PC-9 (cell line): ENCODE measurements at places on chromosomes 7 and 10. TPM values are rescaled to one million over a fixed set of nuclear protein-coding genes. Genes with fewer than 3 reads are reported as not detected.

EPHB6 gene
- total RNA-seq, result 39.2 and 72.9 TPM in 2 replicates

IKZF1 gene
- total RNA-seq, result not detected in 2 replicates

MRC1 gene
- 0.07 TPM in 1 of 2 replicates, not detected in the other for total RNA-seq

PON1 gene
- total RNA-seq, result not detected in 2 replicates

PCDH15 gene
- total RNA-seq, result not detected in 2 replicates

ABCC2 gene
- total RNA-seq, result 132 and 174 TPM in 2 replicates

SLC35B4 gene
- total RNA-seq, result 16.7 and 17.9 TPM in 2 replicates

CALML3 gene
- not detected in 2 replicates for total RNA-seq

DNA sequence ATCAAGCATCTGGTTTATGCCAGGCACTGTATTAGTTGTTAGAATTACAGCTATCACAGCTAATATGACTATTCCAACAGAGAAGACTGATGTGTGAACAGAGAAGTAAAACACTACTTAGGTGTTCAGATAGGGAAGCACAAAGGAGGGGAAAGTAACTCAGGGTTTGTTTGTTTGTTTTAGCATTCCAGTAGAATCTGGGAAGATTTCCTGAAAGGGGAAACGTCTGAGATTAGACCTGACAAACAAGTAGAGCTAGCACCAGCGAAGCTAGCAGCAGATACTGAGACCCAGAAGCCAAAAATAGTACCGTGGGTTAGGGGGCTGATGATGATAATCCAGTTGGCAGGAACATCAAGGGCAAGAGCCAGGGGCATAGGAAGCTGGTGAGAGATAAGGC is 28.8 kb upstream of the KLHL7 start:
- peaks cover 44% of the 10 kb centered on the region for H3K4me1 ChIP-seq
- no peak overlapping the region; the same call in 1 of the 2 replicates for H3K4me3 ChIP-seq
- H3K27ac ChIP-seq, result peak overlapping the region; percentile 11; the same call in 1 of the 2 replicates
- no peaks in the 10 kb centered on the region for H3K36me3 ChIP-seq
- no peak for DNase-seq

DNA sequence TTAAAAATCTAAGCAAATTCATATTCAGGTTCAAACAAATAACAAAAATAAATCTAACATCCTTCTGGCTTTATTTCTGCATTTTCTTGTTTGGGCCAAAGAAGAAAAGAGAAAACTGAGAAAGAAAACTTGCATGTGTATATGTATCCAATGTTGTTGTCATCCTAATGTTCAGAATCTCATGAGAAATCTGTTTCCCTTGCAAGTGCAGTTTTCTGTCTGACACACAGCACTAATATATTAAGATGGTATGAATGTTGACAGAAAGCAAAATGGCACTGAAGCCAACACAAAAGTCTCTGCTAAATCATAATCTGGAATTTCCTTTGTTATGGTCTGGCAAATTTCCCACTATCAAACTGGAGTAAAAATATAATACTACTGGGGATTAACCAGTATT is 235.9 kb downstream of the HGF start:
- no peak overlapping the region for H3K27ac ChIP-seq
- no peak overlapping the region for H3K4me3 ChIP-seq
- no peaks in the 10 kb centered on the region for H3K4me1 ChIP-seq
- no peaks in the 10 kb centered on the region for H3K36me3 ChIP-seq
- no peaks in the 10 kb centered on the region for H3K27me3 ChIP-seq

- no peaks in the 10 kb centered on the region for H3K27me3 ChIP-seq
- peaks cover 100% of the 10 kb centered on the region for H3K4me1 ChIP-seq
- H3K36me3 ChIP-seq, result peaks cover 51% of the 10 kb centered on the region
- H3K27ac ChIP-seq, result peak overlapping the region; percentile 91
- peak overlapping the region; percentile 30; the same call in 1 of the 2 replicates for H3K4me3 ChIP-seq
Observed at GRCh38 chr10:80468002-80468401, 13.9 kb downstream of the TSPAN14 start.

DNA sequence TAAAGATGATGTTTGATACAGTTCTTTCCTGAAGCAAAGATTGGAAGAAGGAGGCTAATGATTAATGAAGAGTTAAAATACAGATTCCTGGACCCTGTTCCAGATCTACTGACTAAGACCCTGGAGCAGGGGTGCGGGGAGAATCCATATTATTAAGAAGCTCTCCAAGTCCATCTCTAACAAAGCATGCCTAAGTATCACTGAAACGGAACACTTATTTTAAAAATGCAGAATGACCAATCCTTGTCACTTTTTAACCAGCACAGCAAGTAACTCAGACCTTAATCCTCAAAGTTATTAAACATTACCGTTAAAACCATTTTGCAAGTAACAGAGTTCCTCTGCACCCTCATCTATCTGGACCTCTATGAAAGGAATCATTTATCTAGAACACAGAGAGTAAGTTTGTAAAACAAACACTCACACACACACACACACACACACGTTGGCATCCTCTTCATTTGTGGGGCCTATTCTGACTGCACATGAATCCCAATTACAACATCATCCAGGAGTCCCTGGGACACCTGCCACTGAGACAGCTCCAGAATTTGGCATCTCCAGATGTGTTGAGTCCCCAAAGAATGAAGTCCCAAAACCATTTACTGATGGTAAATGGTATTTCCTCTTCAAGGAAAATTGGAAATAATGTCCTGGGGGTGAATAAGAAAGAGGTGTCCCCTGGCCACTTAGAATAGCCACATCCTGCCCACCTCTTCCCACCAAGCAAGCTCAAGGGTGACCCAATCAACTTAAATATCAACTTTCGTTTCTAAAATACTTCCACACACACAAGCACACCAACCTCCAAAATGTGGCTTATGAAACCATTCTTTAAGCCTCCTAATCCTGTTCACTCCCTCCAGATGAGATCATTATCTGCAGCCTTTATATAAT is 117.5 kb downstream of the PARD3 start:
- no peaks in the 10 kb centered on the region for H3K36me3 ChIP-seq
- H3K4me1 ChIP-seq, result peaks cover 55% of the 10 kb centered on the region
- H3K4me3 ChIP-seq, result no peak overlapping the region
- H3K27me3 ChIP-seq, result no peaks in the 10 kb centered on the region
- no peak overlapping the region for H3K27ac ChIP-seq
- DNase-seq, result no peak

DNA sequence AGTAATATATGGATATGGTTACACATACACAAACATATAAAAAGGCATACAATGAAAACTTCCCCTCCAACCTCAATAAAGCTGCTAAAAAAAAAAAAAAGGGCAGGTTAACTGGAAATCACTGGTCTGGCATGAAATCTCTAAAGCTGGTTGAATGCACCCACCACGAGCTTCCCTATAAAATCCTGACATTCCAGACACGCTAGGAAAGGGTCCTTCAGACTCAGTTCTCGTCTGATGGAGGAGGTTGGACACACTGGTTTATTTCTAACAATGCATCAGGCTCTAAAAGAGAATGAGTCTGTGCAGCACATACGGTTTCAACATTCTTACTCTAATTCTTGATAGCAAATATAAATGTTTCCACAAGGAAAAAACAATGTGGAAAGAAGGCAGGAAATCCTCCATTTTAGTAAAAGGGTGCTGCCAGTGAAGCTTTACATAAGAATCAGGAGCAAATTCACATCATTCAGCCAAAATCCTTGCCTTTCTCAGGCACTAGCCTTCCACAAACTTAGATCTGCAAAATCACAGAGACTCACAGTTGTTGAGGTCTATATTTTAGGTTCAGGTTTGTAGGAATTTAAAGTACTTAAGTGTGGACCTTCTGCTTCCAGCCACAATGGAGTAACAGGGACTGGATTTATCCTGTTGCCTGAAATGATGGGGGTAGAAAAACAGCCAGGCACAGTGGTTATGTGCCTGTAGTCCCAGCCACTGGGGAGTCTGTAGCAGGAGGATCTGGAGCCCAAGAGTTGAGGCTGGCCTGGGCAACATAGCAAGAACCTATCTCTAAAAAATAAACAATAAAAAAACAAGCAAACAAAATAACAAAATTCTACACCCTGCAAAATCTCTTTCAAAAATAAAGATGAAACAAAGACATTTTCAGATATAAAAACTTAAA is 73.5 kb downstream of the CYTH3 start:
- no peak overlapping the region for H3K4me3 ChIP-seq
- DNase-seq, result no peak
- H3K4me1 ChIP-seq, result no peaks in the 10 kb centered on the region

GRCh38 chr7:49327155-49327554 is 402.8 kb downstream of the CDC14C start:
- no peak for DNase-seq
- H3K4me3 ChIP-seq, result no peak overlapping the region
- 0 out of 2 replicates have a peak, but pooled peaks cover 10% of the 10 kb centered on the region for H3K27me3 ChIP-seq
- no peaks in the 10 kb centered on the region for H3K4me1 ChIP-seq
- no peaks in the 10 kb centered on the region for H3K36me3 ChIP-seq

- H3K4me3 ChIP-seq, result no peak overlapping the region
- no peak for DNase-seq
- H3K4me1 ChIP-seq, result no peaks in the 10 kb centered on the region
- H3K27me3 ChIP-seq, result no peaks in the 10 kb centered on the region
- no peak overlapping the region for H3K27ac ChIP-seq
- no peaks in the 10 kb centered on the region; the same call in 1 of the 2 replicates for H3K36me3 ChIP-seq
Observed at GRCh38 chr7:35623381-35623780, 71.6 kb downstream of the HERPUD2 start.

DNA sequence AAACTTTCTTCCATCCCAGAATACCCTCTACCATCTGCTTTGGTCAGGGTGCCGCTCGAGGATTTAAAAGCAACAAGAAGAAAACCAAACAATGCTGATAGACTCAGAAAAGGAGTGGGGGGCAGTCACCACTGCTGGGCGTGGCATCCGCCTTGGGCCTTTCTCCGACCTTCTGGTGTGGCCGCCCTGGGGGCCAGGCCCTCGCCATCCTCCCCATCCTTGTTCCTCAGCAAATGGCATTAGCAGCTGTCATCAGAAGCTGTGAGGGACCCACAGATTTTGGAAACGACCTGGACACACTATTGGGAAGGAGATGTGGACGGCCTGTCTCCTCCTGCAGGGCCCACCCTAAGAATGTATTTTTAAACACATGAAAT is 4.0 kb downstream of the ZNF511 start:
- H3K4me3 ChIP-seq, result no peak overlapping the region
- no peak for DNase-seq
- 0 out of 2 replicates have a peak, but pooled peaks cover 4% of the 10 kb centered on the region for H3K4me1 ChIP-seq

DNA sequence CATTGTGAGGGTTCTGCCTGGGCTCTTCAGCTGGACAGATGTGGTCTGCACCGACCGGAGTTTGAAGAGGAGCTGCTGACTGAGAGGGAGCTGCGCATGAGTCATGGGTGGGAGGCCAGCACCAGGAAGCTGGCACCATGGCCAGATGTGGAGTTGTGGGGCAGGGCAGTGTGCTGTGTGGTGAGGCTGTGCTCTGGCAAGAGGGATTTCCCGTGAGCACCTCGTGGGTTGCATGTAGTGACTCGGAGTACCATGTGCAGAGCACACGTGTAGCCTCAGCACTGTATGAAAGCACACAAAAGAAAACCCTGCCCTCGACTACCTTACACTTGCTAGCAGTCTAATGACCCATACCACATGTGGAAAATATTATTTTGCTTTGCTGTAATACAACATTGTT is 103.4 kb downstream of the WNT2 start:
- no peak overlapping the region for H3K4me3 ChIP-seq
- no peaks in the 10 kb centered on the region for H3K27me3 ChIP-seq
- no peaks in the 10 kb centered on the region for H3K4me1 ChIP-seq
- DNase-seq, result no peak

DNA sequence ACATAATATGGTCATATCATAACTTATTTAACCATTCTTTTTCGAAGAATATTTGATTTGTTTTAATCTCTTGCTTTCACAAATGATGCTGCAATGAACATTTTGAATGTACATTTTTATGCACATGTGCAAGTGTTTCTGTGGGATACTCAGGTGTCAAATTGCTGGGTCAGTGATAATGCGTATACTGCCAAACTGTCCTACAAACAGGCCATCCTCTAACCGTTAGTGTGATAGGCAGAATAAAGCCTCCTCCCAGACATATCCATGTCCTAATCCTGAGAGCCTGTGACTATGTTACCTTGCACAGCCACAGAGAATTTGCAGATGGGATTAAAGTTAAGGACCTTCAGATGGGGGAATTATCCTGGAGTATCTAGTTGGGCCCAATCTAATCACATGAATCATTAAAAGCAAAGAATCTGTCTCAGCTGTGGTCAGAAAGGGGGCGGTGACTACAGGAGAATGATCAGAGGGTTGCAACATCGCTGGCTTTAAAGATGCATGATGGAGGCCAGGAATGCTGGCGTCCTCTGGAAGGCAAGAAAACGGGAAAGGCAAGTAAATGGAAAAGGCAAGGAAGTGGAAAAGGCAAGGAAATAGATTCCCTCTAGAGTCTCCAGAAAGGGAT is 46.7 kb downstream of the FZD1 start:
- H3K4me3 ChIP-seq, result no peak overlapping the region
- no peak for DNase-seq
- H3K36me3 ChIP-seq, result no peaks in the 10 kb centered on the region
- H3K27me3 ChIP-seq, result no peaks in the 10 kb centered on the region

GRCh38 chr7:25069900-25070443 is 55.1 kb downstream of the CYCS start:
- peak; percentile 67 for DNase-seq
- H3K27ac ChIP-seq, result no peak overlapping the region
- H3K4me1 ChIP-seq, result peaks cover 5% of the 10 kb centered on the region
- H3K36me3 ChIP-seq, result no peaks in the 10 kb centered on the region
- no peak overlapping the region for H3K4me3 ChIP-seq

DNA sequence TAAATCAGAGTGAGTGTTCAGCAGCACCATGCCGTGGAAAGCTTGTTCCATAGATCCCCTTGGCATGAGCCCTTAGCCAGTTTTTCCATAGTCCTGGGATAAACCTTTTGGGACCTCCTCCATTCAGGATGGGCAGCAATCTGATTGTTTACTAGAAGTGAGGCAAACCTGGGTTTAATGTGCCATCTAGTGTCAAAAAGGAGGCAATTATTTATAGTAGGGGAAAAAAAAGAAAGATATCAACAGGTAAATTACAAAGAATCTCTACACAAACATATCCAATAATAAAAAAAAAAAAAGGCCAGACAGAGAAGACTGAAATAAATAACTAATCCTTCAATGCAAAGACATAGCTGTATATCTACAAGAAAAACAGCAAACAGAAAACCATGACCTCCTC is 229.0 kb upstream of the STK17A start:
- H3K27me3 ChIP-seq, result peaks cover 23% of the 10 kb centered on the region
- H3K4me1 ChIP-seq, result no peaks in the 10 kb centered on the region
- no peaks in the 10 kb centered on the region for H3K36me3 ChIP-seq
- no peak overlapping the region for H3K4me3 ChIP-seq
- no peak for DNase-seq

DNA sequence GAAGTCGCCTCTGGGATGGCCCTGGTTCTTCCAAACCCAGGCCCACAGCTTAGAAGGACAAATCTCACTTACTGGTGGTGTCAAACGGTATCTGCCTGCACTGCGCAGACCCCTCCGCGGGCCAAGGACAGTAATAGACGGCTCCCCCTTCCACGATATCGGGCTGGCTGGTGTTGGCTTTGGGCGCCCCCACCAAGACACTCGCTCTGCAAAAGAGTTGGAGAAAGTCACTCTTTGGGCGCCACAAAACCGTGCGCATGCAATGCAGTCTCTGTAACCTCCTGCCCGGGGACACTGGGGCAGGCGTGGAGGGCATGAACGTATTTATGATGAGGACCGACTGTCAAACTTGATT is 1.1 kb downstream of the ITGA8 start:
- H3K27ac ChIP-seq, result no peak overlapping the region
- H3K4me3 ChIP-seq, result no peak overlapping the region
- no peaks in the 10 kb centered on the region for H3K36me3 ChIP-seq
- DNase-seq, result no peak
